Thoracic aorta endothelial cell (primary cell): ENCODE measurements at places on chromosomes 12 and 14. TPM values are rescaled to one million over a fixed set of nuclear protein-coding genes. Genes with fewer than 3 reads are reported as not detected.

The RERG gene
- total RNA-seq = not detected in 2 replicates

The TEX52 gene
- total RNA-seq = not detected in 2 replicates

The NCAPD2 gene
- total RNA-seq = 82.7 and 119 TPM in 2 replicates

The SDR9C7 gene
- not detected in 2 replicates for total RNA-seq

The RDH12 gene
- total RNA-seq = not detected in 2 replicates

The DNAJC22 gene
- 0.80 and 1.3 TPM in 2 replicates for total RNA-seq

The IFNG-AS1 gene
- not detected in 2 replicates for total RNA-seq
